ENCODE measurements at places on chromosomes 1 and 21.

- no peak for DNase-seq
Measured at GRCh38 chr1:216617081-216617875, 106.0 kb downstream of the ESRRG start.

- no peak for DNase-seq
Measured at GRCh38 chr1:233543338-233544255, 70.3 kb upstream of the KCNK1 start.

- DNase-seq, result no peak
Measured at GRCh38 chr1:187384504-187384903, 555.8 kb downstream of the PLA2G4A start.

GRCh38 chr1:147177611-147178380 is 5.5 kb upstream of the PRKAB2 start:
- DNase-seq, result no peak

- DNase-seq, result no peak
Measured at GRCh38 chr1:164774819-164775654, 216.1 kb downstream of the PBX1 start.

- DNase-seq, result no peak
Measured at GRCh38 chr1:190373705-190374336, 103.8 kb downstream of the BRINP3 start.

DNA sequence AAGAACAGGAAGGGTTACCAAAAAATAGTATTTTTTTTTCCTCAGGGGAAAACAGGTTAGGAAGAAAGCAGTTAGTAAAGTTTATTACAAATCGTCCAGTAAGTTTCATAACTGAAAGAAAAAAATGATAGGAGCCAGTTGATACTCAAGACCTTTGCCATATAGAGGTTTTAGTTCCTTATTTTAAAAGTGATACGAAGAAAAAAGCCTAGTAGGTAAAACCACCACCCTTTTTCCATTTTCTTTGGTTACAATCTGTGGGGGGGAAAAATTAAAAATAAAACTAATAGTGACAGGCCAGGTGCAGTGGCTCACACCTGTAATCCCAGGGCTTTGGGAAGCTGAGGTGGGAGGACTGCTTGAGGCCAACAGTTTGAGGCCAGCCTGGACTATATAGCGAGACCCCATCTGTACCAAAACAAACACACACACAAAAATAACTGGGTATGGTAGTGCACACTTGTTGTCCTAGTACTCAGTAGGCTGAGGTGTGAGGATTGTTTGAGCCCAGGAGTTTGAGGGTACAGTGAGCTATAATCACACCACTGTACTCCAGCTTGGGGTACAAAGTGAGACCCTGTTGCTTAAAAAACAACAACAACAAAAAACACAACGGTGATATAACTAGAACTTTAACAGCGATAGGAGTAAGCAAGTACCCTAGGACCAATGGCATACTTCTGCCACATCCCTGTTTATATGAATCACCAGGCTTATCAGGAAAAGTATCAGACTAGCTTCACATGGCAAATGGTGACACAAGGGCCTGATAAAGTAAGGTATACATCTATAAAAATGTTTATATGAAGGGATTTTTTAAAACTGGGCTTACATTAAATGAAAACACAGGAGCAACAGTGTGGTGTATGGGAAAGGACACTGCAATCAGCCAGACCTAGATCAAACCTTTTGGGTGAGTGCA is 5.4 kb downstream of the TMEM59 start:
- DNase-seq, result no peak

DNA sequence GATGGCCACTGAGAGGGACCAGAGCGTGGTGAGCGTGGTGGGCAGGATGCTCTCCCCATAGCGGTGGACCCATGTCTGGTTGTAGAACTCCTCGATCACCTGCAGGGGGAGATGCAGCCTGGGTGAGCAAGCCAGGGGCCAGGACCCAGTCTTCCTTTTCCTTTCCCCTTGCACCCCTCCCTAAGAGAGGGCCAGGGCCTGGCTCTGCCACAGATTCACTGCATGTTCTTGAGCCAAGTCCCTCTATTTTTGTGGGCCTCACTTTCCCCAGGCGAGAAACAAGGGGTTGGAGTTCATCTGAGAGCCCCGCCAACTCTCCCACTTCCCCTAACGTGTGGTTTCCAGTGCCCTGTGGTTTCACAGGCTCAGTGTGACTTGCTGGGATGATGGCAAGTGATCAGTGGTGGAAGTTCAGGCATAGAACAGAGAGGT is 27.5 kb downstream of the SLC2A1 start:
- DNase-seq, result no peak

All from stimulated activated CD4-positive, alpha-beta T cell treated with anti-CD3 and anti-CD28 coated beads, Interleukin-2, amount 100 ng/mL, for 48 hours (primary cell).